ENCODE measurements at places on chromosomes 12 and 14. TPM values are rescaled to one million over a fixed set of nuclear protein-coding genes. Genes with fewer than 3 reads are reported as not detected.

Gene MYO1H
- not detected for total RNA-seq

Gene TMEM132D
- total RNA-seq, result not detected

Gene PLA2G1B
- not detected for total RNA-seq

Gene BHLHE41
- not detected for total RNA-seq

Gene CLEC9A
- not detected for total RNA-seq

Gene ZDHHC22
- total RNA-seq, result not detected

GRCh38 chr12:113075137-113075683 lies 18.7 kb downstream of the DTX1 start:
- DNase-seq, result no peak
- H3K4me3 ChIP-seq, result no peak overlapping the region
- no peak overlapping the region for H3K27ac ChIP-seq
- no peaks in the 10 kb centered on the region for H3K27me3 ChIP-seq
- H3K4me1 ChIP-seq, result peaks cover 15% of the 10 kb centered on the region

DNA sequence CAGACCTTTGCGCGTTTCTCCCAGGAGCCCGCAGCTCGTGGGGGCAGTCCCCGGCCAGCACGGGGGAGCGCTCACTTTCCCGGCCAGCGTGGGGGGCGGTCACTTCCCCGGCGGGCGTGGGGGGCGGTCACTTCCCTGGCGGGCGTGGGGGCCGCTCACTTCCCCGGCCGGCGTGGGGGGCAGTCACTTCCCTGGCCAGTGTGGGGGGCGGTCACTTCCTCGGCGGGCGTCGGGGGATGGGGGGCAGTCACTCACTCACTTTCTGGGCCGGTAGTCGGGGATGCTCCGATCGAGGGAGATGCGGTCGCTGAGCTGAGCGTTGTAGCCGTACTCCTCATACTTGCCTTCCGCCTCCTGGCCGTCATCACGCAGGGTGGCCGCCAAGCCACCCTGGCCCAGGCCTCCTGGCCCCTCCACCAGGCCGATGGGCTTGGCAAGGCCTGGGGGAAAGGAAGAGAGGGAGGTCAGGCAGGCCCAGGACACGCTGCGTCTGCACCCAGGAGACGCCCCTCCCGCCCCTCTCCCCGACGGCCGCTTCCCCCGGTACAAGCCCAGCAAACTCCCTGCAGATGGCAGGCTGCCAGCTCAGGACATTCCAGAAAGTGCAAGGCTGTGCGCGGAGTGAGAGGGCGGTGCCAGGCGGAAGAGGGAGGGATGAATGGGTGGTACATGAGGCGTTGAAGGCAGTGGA lies 43.3 kb downstream of the GALNT9 start:
- no peak for DNase-seq
- peaks cover 27% of the 10 kb centered on the region for H3K27me3 ChIP-seq
- no peaks in the 10 kb centered on the region for H3K36me3 ChIP-seq
- no peak overlapping the region for H3K27ac ChIP-seq
- peaks cover 6% of the 10 kb centered on the region for H3K4me1 ChIP-seq

DNA sequence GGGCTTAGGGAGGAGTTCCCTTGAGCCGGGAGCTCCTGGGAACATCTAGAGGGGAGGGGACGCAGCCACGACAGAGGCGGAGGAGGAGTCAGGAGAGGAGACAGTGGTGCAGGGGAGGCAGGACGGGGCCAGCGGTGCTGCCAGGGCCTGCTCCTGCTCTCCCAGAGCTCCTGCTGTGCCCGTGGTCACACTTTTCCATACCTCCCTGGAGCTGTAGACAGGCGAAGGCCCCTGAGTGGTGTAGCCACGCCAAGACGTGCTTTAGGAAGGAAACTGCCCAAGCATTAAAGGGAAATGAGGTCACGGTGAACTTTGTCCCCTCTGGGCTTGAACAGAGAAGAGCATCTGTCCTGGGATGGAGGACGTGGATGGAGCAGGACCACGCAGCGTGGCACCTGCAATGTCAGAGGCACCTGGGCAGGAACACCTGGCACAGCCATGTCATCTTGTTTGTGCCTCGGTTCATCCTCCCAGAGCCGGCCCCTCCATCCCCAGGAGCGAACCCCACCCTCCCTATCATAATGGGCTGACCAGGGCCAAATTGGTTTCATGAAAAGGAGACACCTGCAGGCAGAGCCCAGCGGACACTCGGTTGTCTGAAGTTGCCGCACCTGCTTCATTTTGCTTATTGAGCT lies 239.5 kb upstream of the SFSWAP start:
- H3K27me3 ChIP-seq, result no peaks in the 10 kb centered on the region
- no peaks in the 10 kb centered on the region for H3K36me3 ChIP-seq
- peaks cover 3% of the 10 kb centered on the region for H3K4me1 ChIP-seq

DNA sequence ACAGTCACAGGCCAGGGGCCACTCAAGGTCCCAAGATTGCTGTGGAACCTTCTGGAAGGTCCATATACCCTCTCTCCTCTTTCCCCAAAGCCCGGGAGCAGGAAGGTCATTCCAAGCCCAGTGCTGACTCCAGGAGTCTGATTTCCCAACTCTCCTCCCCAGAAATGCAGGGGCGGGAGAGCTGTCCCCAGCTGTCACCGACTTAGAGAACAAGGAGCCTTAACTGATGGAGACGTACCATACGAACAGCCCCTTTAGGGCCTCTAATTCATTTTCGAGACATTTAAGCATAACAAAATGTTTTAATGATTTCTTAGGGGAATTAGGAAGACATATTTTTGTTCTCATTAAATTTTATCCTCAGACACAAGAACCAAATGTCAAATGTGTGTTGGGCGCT lies 99.2 kb downstream of the PHETA1 start:
- H3K4me1 ChIP-seq, result peaks cover 3% of the 10 kb centered on the region
- DNase-seq, result no peak
- no peak overlapping the region for H3K27ac ChIP-seq

DNA sequence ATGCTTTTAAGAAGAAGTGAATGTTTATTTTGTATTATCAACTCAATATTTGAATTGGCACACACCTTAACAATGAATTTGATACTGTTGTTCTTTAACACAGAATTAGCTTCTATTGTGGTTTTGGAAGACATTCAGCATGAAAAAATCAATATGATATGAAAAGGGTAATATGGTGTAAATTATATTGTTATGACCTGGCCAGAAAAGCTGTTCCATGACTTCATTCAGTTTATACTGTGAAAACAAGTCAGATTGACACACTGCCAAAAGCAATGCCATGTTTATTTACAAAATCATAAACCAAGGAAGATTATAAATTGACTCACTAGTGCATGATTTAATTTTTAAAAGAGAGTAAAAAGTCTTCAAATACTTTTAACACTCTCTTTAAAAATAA lies 851.4 kb upstream of the SEL1L start:
- DNase-seq, result no peak
- H3K4me1 ChIP-seq, result no peaks in the 10 kb centered on the region
- H3K4me3 ChIP-seq, result no peak overlapping the region
- H3K27me3 ChIP-seq, result no peaks in the 10 kb centered on the region
- H3K27ac ChIP-seq, result no peak overlapping the region

- peaks cover 58% of the 10 kb centered on the region for H3K4me1 ChIP-seq
- H3K36me3 ChIP-seq, result peaks cover 2% of the 10 kb centered on the region
Measured at GRCh38 chr14:77032844-77033621, 4.5 kb upstream of the IRF2BPL start.

- H3K4me3 ChIP-seq, result no peak overlapping the region
- H3K27ac ChIP-seq, result no peak overlapping the region
- H3K4me1 ChIP-seq, result no peaks in the 10 kb centered on the region
- H3K36me3 ChIP-seq, result no peaks in the 10 kb centered on the region
- DNase-seq, result no peak
- no peaks in the 10 kb centered on the region for H3K27me3 ChIP-seq
Measured at GRCh38 chr14:33693237-33693636, 257.6 kb downstream of the EGLN3 start.

GRCh38 chr12:76020731-76021672 lies 10.6 kb downstream of the PHLDA1 start:
- DNase-seq, result peak; percentile 39
- H3K4me1 ChIP-seq, result peaks cover 36% of the 10 kb centered on the region
- no peaks in the 10 kb centered on the region for H3K27me3 ChIP-seq
- peak overlapping the region; percentile 93 for H3K27ac ChIP-seq

All from activated naive CD8-positive, alpha-beta T cell treated with anti-CD3 and anti-CD28 coated beads, Interleukin-2, amount 10 ng/mL, durations not matched to agents 7 days and 5 days (primary cell).